ENCODE measurements at places on chromosomes 7 and 10. TPM values are rescaled to one million over a fixed set of nuclear protein-coding genes. Genes with fewer than 3 reads are reported as not detected.

The MACROH2A2 gene
- polyA plus RNA-seq: 103 TPM

DNA sequence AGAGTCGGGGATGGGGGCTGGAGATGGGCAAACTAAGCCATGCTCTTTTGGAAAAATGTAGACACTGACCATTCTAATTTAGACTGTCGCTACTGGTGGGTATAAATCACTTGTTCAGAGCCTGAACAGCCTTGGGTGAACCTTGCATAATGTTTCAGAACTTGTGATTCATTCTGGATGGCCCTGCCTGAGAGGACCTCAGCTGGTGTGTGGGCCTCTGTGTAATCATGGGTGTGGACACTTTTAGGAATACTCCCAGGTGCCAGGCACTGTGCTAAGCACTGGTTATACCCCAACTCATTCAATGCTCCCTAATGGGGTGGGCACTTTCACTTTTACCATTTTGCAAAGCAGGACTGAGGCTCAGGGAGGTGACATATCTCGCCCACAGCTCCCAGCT is 26.8 kb upstream of the TM9SF3 start:
- DNase-seq: no peak

The KIF11 gene
- polyA plus RNA-seq: 27.9 TPM

The TLL2 gene
- polyA plus RNA-seq: 0.65 TPM

The HABP2 gene
- polyA plus RNA-seq: 0.39 TPM

GRCh38 chr10:118753331-118754228 is 1.2 kb downstream of the CACUL1 start:
- DNase-seq: no peak

The DOCK1 gene
- polyA plus RNA-seq: 57.9 TPM

The HMX2 gene
- polyA plus RNA-seq: 2.7 TPM

- no peak for DNase-seq
Observed at GRCh38 chr10:122142641-122143237, 128.4 kb upstream of the BTBD16 start.
